Heart left ventricle (tissue), 16 donors: ENCODE measurements at places on chromosomes 13 and 19. TPM values are rescaled to one million over a fixed set of nuclear protein-coding genes. Genes with fewer than 3 reads are reported as not detected.

DNA sequence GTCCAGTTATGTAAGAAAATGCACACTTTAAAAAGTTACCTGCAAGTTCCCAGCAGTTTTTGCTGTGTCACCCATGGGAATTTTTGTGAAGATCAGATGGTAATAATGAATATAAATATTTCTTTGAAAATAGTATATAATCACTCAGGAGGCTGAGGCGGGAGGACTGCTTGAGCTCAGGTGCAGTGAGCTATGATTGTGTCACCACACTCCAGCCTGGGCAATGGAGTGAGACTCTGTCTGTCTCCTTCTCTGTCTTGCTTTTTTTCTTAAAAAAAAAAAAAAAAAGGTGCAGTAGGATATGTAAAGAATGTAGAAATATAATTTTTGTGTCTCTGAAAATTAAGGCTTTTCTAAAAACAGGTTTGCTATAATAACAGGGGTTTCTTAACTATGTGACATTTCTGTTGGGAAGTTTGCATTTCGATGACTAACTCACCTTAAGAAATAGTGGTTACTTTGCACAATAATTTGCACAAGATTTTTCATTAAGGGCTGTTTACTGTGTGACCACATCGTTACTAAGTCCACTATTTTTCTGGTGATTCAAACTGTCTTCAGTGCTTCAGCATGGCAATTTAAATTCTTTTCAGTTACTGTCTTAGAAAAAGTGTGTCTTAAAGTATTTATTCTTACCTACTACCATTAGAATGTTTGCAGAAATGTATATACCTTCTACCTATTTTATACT is 37.3 kb downstream of the DNAJC3 start:
- no peaks in the 10 kb centered on the region for H3K4me1 ChIP-seq
- H3K36me3 ChIP-seq, result peaks cover 43% of the 10 kb centered on the region
- H3K27ac ChIP-seq, result no peak overlapping the region
- DNase-seq, result no peak

DNA sequence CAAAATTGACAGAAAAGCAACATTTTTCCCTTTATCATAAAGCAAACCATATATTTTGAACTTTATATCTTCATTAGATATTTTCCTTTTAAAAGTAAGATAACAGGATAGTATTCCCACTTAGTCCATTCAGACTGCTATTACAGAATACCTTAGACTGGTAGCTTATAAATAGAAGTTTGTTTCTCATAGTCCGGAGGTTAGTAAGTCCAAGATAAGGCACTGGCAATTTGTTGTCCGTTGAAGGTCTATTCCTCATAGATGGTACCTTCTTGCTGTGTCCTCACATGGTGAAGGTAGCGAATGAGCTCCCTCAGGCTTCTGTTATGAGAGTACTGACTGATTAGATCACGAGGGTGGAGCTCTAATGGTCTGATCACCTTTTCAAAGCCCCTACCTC is 70.4 kb downstream of the ZMYM2 start:
- H3K4me1 ChIP-seq, result no peaks in the 10 kb centered on the region
- no peaks in the 10 kb centered on the region for H3K27me3 ChIP-seq
- no peak overlapping the region for H3K27ac ChIP-seq
- DNase-seq, result no peak
- no peak overlapping the region for H3K4me3 ChIP-seq
- H3K36me3 ChIP-seq, result peaks cover 87% of the 10 kb centered on the region

The ZNF844 gene
- 20.8 TPM for total RNA-seq

The OR10H1 gene
- not detected for total RNA-seq
